ENCODE measurements at places on chromosomes 6 and 20.

DNA sequence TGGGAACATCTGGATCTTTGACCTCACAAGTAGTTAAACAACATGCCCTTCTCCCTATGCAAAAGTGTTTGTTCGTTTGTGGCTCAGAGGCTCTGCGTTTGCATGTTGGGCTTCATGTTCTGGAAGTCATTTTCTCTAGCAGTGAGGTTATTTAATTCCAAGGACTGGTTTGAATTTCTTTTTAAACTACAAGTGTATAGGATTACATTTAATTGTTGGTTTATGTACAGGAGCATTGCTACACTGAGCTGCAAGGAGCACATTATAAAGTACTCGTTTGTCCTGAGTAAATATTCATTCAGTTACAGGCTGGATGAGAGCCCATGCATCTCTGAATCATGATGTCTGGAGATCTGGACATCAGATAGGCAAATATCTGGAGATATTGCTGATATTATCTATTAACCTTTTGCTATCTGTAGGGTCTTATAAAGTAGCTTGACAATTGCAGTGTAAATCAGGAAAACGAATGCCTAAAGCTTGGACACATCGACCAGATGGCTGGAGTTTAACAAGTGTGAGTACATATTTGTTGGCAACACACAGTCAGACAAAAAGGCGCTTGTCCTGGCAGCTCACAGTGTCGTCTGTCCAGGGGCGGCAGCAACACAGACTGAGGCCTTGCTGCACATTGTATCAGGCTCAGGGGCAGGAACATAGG, 84.6 kb downstream of the PDE7B start:
- H3K36me3 ChIP-seq = no peaks in the 10 kb centered on the region
- H3K27me3 ChIP-seq = no peaks in the 10 kb centered on the region
- DNase-seq = peak; percentile 27
- peaks cover 14% of the 10 kb centered on the region for H3K4me1 ChIP-seq
- H3K4me3 ChIP-seq = no peak overlapping the region
- peak overlapping the region; percentile 58 for H3K27ac ChIP-seq

GRCh38 chr6:6775074-6775473, 186.6 kb downstream of the LY86 start:
- no peaks in the 10 kb centered on the region for H3K36me3 ChIP-seq
- H3K27me3 ChIP-seq = no peaks in the 10 kb centered on the region
- no peak overlapping the region for H3K27ac ChIP-seq
- no peak for DNase-seq
- no peak overlapping the region for H3K4me3 ChIP-seq

- no peak overlapping the region for H3K27ac ChIP-seq
- no peak overlapping the region for H3K4me3 ChIP-seq
- H3K27me3 ChIP-seq = no peaks in the 10 kb centered on the region
- no peaks in the 10 kb centered on the region for H3K4me1 ChIP-seq
These were observed 443.7 kb downstream of the GJA1 start for GRCh38 chr6:121879149-121879548.

DNA sequence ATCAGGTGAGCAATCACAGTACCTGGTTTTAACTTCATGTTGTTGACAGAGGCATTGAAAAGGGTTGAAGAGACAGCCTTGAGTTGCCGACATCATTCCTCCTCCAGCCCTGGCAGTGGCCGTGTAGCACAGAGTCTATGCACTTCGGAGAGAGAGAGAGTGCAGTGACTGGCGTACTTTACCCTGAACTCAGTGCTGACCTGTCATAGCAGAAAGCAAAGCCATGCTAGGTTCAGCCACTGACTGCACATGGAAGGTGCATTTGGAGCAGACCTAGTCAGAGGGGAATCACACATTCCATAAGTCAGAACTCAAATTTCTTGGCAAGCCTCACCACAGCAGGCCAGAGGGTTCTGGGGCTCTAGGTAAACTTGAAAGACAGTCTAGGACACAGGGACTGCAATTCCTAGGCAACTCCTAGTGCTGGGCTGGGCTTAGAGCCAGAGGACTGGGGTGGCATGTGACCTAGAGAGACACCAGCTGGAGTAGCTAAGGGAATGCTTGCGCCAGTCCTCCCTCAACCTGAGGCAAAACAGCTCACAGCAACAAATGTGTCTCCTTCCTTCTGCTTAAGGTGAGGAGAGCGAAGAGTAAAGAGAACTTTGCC, 69.1 kb downstream of the ELOVL4 start:
- H3K27ac ChIP-seq = no peak overlapping the region
- H3K4me1 ChIP-seq = no peaks in the 10 kb centered on the region
- no peak for DNase-seq

Data from tibial artery (tissue), 4 donors.